NCI-H1092 treated with DMSO at 0.1 percent for 48 hours (cell line): ENCODE measurements at places on chromosomes 3 and 15.

GRCh38 chr3:30098653-30099455 lies 507.5 kb upstream of the TGFBR2 start:
- no peak for DNase-seq

DNA sequence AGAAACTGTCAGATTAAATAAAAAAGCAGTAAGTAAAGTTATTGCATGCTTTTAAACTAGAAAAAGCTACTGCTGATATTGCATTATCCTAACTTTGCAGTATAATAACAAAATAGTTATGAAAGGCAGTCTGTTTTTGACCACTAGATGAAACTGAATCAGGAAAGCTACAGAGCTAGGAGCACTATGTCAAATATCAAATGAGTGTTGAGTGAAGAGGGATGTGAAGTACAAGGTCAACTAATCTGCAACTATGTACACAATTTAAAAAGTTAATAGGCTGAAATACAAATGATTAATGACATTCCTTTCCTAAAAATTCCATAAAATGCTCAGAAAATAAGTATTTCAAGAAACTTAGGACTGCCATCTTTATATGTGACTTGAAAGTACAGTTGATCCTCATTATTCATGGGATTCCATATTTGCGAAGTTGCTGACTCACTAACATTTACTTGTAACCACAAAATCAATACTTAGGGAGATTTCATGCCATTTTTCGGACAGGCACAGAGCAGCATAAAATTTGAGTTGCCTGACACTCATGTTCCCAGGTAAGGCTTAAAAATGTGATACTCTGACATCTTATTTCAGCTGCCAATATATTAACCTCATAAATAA lies 34.5 kb downstream of the SLC4A7 start:
- no peak for DNase-seq

GRCh38 chr3:55341502-55342031 lies 145.5 kb downstream of the WNT5A start:
- no peak for DNase-seq

- DNase-seq: no peak
Observed at GRCh38 chr3:194711286-194711685, 25.6 kb downstream of the FAM43A start.

GRCh38 chr15:72368325-72368724 lies 7.5 kb downstream of the HEXA start:
- DNase-seq: no peak

DNA sequence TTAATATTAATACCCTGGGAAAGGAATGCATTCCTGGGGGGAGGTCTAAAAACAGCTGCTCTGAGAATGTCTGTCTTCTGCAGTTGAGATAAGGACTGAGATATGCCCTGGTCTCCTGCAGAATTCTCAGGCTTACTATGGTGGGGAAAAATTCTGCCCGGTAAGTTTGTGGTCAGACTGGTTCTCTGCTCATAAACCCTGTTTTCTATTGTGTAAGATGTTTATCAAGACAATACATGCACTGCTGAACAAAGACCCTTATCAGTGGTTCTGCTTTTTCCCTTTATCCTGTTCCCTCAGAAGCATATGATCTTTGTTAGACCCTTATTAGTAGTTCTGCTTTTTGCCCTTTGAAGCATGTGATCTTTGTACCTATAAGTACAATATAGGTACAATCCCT lies 494.6 kb downstream of the CNTN6 start:
- DNase-seq: no peak

DNA sequence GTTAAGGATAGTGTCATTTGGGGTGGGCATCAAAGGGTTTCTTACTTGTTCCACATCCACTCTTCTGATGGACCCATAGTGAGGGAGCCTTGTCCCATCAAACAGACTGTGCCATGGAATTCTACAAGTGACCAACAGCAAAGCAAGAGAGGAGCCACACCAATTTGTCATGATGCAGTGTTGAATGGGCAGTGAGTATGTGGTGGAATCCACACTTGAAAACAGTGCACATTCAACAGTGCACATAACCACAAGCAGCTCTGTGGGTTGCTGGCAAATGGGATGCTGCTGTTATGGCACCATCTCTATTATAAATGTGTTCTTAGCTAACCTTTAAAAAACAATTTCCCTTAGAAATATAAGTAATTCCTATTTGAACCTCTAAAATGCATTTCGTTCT lies 52.5 kb upstream of the CPNE4 start:
- DNase-seq: no peak

GRCh38 chr3:38368238-38368637 lies 21.7 kb downstream of the XYLB start:
- DNase-seq: no peak

DNA sequence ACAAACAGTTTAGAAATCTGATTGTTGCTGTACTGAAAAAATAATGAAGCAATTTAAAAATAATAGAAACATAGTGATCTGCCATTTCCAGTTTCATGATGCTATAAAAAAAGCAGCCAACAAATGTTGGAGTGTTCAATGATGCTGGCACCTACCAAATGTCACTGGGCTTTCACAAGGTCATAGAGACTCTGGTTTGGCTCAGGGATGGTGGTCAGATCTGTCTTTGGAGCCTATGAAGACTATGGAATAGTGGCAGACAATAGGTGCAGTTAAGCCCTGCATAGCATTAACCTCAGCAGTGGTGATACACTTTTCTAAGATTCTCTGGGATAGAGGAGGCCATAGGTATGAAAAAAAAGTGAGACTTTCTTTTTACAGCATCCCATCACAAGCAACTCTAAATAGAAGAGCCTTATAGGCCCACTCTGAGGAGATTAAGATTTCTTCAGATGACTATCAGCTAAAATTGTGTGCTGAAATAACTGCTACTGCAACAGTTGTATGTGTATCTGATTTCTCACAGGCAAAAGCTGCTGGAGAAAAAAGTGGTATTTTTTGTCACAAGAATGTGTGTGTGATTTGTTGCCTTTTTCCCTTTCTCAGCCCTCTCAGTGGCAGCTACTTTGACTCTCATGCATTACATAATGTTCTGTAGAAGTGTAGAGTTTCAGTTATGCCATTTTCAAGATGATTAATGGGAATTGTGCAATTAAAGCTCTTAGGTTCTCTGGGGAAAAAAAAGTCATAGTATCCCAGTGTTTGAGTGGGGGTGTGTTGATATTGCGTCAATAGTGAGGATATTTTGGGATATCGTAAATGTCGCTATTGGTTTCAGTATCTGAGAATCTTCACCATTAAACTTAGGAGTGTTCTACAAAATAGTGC lies 137.4 kb downstream of the MBNL1 start:
- DNase-seq: no peak

DNA sequence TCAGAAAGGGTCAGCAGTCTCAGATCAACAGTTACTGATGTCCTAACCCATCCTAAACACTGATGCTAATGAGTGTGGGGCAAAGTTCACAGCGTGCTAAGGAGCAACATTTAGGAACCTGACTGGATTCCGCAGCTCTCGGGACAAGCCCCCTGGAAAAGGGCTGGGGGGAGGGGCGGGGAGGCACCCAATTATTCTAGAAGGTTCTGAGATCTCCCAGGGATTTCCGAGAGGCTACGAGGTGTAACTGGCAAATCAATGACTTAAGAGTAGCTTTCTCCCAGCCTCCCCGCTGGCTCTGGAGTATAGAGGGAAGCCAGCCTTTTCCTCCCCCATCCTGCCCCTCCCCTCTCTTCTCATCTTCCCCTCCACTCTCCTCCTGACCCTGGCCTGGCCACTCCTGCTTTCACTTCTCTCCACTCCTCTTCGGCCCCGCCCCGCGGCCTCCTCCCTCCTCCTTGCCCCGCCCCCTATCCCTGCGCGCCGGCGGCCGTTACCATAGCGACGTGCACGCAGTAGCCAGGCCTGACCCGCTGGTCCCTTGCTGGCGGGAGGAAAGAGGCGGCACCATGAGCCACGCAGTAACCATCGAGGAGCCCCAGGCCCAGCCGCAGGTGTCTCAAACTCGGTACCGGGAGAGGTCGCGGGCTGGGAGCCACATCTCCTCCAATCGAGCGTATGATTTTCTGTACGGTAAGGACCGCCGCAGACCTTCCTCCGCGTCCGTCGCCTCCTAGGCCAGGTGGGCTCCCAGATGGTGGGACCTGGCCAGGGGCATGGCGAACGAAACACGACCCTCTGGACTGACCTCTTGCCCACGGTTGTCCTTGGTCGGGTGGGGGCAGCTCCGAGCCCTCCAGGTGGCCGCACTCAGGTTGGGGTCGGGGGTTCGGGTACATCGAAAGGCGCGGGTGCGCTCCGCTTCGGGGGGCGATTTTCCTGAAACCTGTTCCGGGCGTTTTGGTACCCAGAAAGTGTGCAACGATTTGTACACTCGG lies at the start of gene CFAP91:
TSS of gene CFAP91 (plus strand) at position 493 of the 998 bp plus-strand sequence. CDS start at position 570, 77 bp downstream.
- peak; percentile 93 for DNase-seq

- no peak for DNase-seq
Observed at GRCh38 chr3:59381282-59381681, 331.5 kb upstream of the CFAP20DC start.

DNA sequence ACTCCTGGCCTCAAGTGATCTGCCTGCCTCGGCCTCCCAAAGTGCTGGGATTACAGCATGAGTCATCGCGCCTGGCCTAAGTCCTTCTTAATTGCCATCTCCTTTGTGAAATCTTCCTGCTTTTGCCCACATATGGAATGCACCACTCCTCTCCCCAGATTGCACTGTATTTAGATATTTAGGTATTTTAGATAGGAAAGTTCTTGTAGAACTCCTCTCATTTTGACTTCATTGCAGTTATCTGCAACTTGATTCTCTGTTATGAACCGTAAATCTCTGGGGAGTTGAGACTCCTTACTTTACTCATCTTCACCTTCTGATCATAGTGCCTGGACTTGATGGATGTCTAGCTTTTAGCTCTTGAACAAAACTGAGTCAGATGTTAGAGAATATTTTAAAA lies 150.7 kb downstream of the AKAP13 start:
- no peak for DNase-seq

DNA sequence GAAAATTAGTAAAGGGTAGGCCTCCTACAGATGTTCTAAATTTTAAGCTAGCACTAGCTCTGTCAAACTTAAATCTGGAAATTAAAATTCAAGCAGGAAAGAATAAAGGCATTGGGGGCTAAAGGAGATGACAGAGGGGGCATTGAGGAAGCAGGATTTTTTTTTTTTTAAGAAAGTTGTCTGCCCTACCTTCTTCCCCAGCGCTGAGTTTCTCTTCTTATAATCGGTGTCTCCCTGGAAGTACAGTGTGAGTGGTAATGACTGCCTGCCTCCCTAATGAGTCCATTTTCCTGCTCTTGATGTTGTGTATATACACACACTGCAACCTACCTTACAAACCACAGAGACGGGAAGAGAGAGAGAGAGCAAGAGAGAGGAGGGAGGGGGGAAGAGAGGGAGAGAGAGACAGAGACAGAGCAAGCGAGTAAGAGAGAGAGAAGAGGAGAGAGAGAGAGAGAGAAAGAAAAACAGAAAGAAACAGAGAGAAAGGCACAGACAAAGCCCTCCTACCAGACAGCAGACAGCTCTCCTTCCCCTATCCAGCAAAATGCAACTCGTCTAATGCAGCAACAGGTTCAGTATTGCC lies 47.0 kb downstream of the ZBTB20 start:
- DNase-seq: peak; percentile 98

GRCh38 chr3:30640851-30641250 lies 34.5 kb downstream of the TGFBR2 start:
- DNase-seq: no peak

DNA sequence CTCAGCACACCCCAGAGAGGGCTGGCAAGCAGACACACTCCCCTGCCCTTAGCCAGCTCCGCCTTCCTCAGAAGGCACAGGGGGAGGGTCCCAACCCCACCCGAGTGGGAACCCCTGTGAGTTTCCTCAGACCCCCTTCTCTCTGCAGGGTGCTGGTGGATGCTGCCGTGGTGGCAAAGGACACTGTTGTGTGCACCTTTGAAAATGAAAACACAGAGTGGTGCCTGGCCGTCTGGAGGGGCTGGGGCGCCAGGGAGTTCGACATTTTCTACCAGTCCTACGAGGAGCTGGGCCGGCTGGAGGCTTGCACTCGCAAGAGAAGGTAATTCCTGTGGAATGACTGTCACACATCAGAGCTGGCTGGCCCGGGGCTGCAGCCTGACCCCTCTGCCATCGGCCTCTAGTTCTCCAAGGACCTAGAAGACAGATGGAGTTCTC lies 149.4 kb downstream of the LRRK1 start:
- no peak for DNase-seq

- DNase-seq: no peak
Observed at GRCh38 chr15:101016581-101016980, 97.4 kb downstream of the LRRK1 start.

DNA sequence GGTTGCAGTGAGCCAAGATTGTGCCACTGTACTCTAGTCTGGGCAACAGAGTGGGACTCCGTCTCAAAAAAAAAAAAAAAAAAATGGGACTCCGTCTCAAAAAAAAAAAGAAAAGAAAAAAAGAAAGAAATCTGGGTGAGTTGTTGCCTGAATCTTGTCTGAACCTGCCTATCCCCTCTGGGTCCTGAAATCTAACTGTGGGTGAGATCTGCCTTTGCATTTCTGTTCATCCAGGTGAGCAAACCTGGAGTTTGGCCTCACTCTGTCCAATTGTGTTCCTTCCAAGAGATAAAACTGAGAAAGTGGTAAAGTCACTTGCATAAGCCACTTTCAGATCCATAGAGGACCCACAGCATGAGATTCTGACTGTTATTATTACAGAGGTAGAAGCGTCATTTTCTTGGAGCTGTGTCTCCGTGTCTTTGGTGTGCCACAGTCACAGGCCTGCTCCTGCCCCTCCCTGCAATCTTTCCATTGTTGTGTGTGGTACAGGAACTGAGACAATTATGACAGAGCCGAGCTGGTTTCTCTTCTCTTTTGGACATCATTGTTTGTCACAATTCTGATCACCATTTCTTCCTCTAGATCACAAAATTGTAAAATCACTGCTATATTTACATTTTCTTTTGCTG lies 235.9 kb downstream of the LPP start:
- no peak for DNase-seq

- no peak for DNase-seq
Observed at GRCh38 chr3:143808030-143808429, 40.2 kb downstream of the SLC9A9 start.

- DNase-seq: no peak
Observed at GRCh38 chr3:195203606-195204005, 67.4 kb downstream of the XXYLT1 start.

GRCh38 chr3:190566043-190566933 lies 52.4 kb downstream of the IL1RAP start:
- no peak for DNase-seq

DNA sequence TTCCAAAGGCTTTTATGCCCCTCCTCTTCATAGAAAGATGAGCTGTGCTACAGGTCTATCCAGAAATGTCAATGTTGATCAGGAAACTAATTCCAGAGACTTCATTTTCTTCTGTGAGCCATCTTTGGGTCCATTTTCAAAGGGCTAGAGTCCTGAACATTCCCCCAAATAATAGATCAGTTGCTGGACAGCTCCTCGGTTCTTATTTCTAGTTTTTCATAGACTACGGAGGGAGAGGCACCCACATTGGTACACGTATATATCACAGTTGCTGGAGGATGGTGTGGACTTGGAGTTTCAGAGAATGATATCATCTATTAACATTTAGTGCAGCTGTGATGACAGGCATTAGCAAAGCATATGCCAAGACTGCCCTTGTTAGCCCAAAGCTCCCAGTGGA lies 59.1 kb downstream of the AGBL1 start:
- DNase-seq: no peak

GRCh38 chr3:185517387-185518130 lies 18.7 kb upstream of the TMEM41A start:
- DNase-seq: no peak

- DNase-seq: no peak
Observed at GRCh38 chr3:101379658-101380376, 59.4 kb upstream of the IMPG2 start.
